Activated naive CD4-positive, alpha-beta T cell treated with anti-CD3 and anti-CD28 coated beads, Interleukin-2, amount 50 U/mL, for 72 hours (primary cell): ENCODE measurements at places on chromosomes 16 and 17. TPM values are rescaled to one million over a fixed set of nuclear protein-coding genes. Genes with fewer than 3 reads are reported as not detected.

The SLFN11 gene
- total RNA-seq, result 96.7 TPM

GRCh38 chr16:57807252-57807967 is 5.1 kb upstream of the KIFC3 start:
- DNase-seq, result no peak

GRCh38 chr17:309361-309888 is 43.2 kb downstream of the RPH3AL start:
- DNase-seq, result no peak

- DNase-seq, result no peak
These were observed 1.5 kb upstream of the SOX9 start for GRCh38 chr17:72119077-72119872.

GRCh38 chr17:12402963-12403622 is 262.6 kb upstream of the MYOCD start:
- no peak for DNase-seq

DNA sequence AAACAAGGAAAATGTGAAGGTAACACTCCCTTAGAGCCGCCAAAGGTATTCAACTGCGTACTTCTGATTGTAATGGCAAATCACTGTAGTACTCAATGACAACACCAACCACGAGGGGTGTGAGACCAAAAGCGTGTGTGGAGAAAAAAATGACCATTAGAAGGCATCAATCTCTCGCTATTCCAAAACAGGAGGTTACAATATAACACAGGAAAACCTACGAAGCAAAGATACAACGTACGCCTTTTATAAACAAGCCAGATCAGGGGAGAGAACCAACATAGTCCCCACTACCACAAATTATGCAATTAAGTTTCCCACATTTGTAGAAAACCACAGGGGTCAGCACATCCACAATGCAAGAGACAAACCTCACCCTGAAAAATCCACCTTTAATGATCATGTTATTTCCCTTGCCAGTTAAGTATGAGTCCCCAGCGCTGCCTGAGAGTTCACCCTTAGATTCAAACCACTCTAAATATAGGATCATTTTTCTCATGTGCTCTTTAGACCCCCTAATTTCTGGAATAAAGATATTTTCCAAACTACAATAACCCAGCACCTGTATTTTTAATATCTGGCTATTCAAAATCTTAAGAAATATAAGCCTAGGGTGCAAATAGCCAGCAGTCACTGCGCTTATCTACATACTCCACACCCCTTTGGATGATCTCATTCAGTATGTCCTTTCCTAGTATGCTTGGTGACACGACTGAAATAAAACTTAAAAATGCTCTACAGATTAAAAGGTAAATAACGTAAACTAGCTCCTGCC is 12.4 kb downstream of the TEX14 start:
- no peak for DNase-seq

DNA sequence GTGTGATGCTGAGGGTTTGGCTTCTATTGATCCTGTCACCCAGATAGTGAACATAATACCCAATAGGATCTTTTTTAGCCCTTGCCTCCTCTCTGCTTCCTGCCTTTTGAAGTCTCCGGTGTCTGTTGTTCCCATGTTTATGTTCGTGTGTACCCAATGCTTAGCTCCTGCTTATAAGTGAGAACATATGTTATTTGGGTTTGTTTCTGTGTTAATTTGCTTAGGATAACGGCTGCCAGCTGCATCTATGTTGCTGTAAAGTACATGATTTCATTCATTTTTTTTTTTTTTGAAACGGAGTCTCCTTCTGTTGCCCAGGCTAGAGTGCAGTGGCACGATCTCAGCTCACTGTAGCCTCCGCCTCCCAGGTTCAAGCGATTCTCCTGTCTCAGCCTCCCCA is 23.0 kb downstream of the DUS2 start:
- DNase-seq, result no peak

- DNase-seq, result no peak
These were observed 133.1 kb downstream of the SDK2 start for GRCh38 chr17:73510981-73511718.

GRCh38 chr16:6704306-6704930 is 628.2 kb upstream of the RBFOX1 start:
- DNase-seq, result no peak
